SW 1271 (cell line): ENCODE measurements at places on chromosomes 6 and 20.
A peak's percentile ranks its signal among the peaks of the same experiment; 100 is the strongest.

DNA sequence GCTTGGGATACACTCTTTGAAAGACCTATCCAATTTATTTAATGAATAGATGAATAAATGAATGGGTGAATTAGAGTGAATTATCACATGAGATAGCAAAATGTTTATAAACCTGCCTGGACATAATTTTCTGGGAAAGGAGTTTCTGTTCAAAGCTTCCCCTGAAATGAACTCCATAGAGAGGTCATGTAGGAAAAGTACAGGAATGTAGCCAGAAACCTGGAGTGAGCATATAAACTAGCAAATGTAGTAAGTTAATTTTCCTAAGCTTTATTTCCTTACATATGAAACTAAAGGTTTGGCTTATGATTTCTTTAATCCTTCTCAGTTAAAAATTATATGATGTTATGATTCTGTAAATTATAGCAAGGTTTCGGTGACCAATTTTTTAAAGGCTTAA, 380.3 kb upstream of the RSPO3 start:
- no peak for DNase-seq

- no peak for DNase-seq
Measured at GRCh38 chr6:166853371-166854325, 102.7 kb downstream of the RNASET2 start.

DNA sequence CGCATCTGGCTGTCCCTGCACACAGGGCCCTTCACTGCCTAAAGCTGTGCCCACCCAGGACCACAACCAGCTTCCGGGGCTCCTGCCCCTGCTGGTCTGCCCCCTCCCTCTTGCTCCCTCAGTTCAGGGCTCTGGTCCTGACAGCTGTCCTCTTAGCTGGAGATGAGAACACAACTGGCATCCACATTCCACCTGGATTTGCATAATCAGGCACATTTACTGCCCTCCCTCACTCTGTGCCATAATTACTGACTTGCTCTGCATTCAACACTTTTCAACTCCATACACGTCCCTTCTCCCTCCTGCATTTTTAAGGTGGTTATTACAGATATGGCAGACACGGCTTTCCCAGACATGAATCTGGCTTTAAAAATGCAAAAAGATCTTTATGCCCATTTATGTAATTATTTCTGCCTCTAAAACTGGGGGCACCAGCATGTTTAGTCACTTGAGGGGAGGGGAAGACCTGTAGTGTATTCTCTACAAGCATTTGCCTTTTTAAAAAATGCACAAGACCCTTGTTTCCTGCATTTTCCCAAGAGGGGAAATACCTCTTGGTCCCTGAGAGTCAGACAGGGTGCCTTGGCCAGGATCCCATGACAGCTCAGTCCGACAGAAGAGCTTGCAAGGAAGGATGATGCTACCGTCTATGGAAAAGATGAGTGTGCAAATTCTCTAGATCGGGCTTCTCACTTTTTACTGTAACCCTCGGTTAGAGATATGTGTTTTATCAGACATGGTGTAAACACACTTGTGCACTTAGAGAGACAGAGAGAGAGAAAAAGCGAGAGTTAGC, 401.8 kb downstream of the PREX1 start:
- DNase-seq = no peak

DNA sequence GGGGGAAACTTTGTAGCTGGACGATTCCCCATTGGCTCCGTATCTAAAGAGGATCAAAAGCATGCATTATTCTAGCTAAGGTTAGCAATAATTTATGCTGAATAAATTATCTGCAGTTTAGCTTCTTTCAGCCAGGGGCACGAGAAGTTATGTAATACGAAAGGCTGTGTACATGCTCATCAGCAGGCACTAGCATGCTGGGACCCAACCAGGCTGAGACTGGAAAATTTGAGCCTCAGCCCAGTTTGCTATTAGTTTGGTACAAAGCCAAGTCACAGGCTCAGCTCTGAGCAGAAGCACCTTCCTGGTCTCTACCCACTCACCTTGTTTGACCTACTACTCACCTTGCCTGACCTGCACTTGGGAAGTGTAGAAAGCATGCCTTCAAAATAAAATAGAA, 328.1 kb upstream of the ARID1B start:
- DNase-seq = no peak

DNA sequence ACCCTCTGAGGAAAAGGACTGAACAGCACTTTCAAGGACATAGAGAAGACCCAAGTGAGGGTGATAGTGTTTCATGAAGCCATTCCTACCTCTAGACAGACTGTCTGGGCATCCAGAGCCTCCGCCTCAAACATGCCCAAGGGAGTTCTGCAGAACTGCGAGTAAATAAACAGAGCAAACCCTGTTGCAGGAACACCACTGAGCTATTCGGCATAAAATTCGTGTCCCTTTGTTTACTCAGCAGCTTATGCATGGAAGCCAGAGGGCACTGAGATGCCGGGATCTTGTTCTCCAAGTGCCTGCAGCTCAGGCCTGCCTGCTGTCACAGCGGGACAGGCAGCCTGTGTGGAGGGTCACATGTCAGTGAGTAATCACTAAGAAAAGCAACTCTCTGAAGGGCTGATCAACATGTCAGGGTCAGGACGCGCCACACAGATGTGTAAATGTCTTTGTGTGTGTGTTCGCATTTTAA, 164.9 kb upstream of the HEY2 start:
- no peak for DNase-seq

DNA sequence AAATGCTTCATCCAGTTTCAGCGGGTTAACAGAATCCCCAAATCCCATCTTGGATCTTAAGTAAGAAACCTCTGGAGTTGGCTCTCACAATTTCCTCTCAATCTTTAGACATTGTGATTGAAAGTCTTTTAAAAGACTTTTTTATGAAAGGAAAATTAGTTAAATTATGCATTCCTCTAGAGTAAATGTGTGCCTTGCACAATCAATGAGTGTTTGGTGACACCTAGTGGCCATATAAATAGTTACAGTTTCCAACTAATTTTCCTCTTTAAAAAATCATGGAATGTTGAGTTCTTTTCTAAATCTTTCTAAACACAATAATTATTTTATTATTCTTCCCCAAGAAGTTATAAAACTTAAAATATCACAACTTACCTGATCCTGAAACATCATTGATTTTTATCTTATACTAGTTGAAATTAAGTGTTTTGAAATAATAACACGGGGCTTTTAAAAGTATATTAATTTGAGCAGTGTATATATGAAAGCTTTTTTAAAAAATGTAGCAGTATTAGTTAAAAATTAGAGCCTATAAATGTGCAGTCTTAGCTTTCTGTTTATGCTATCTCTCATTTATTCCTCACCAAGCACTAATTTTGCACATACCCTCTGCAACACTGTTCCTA, 66.4 kb downstream of the PKHD1 start:
- no peak for DNase-seq

GRCh38 chr6:133555685-133556084, 314.5 kb downstream of the EYA4 start:
- DNase-seq = no peak

DNA sequence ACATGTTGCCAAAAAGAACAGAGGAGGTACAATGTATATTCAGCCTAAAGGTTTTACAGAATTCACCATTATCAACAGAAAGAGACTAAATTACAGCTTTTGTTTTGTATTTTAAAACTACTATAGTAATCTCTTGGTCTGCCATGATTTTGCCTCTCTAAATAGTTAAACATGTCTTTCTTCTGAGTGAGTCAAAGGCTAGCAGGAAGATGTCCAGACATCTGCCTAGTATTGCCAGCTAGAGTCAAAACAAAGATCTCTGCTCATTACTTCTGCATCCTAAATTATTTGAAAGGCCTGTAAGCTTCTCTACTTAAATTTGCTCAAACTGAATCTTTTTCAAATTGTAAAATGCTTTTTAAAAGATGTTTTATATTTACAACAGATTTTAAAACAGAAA, 8.8 kb downstream of the ASF1A start:
- no peak for DNase-seq

DNA sequence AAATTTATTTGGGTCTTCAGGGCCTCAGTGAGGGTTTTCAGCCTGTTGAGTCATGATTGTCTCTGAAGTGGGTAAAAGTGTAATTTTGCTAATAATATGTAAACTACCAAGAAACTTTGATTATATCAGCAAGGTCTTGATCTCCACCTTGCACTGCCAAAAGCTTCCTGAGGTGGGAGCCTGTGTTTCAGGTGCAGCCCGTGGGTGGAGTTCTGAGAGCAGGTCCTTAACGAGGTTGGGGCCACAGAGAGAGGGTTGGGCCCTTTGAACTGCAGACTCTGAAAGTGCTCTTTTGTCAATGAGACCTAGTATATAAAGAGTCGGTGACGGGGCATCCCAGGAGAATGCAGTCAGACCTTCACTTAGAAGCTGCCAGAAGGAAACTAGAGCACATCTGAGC, 129.7 kb upstream of the MAP3K4 start:
- no peak for DNase-seq

GRCh38 chr20:63291811-63292210, 1.2 kb upstream of the COL20A1 start:
- no peak for DNase-seq

DNA sequence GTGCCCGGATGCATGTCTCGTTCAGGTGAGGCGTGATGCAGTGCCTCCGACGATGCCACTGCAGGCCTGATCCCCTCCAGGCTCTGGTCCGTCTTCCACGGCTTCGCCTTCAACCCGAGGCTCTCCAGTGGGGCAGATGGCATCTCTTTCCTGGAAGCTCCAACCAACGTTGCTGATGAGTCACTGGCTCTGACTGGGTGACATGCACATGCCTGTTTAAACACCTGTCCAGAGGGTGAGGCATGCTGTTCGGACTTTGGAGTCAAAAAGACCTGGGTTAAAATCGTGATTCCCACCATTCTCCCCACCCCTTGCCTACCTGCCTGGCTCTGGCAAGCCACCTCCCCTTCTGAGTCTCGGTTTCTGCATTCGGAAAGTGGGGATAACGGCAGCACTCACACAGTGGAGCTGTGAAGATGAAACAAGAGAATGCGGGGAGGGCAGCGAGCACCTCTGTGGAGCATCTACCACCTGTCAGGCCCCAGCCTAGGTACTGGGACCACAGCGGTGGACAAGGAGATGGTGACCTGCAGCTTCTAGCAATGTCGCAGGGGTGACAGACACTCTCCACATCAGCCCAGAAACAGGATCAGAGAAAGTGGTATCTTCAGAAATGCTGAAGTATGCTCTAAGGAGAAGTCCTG, 8.5 kb upstream of the EDN3 start:
- no peak for DNase-seq

GRCh38 chr6:44651604-44652003, 264.1 kb downstream of the CDC5L start:
- DNase-seq = no peak

DNA sequence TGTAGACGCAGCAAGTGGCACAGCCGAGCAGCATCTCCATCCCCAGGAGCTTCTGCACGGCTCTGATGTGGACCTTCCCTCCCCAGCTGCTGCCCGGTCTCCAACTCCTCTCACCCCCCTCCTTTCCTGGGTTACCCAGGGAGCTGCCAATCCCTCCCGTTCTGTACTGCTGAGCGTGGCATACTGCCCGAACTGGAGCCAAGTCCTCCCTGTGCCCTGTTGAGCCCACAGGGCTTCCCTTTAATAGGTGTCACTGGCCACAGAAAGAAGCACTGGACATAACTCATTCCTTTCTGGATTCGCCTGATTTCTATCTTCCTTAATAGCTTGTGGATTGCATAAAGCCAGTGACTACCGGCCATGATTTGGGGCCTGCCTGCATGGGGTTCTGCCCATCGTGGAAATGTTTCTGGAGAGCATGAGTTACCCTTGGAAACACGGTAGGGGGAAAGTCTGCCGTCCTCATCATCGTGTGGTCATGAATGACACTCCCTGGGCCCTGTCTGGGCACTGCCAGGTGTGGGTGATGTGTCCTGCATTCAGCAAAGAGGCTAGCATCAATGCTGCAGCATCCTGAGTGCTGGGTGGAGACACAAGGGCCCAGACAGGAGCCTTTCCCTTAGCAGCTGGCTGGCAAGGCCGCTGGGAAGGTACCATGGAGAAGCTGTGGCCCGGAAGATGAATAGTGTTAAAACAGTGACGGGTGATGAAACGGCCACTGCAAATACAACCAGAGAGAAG, 189.7 kb downstream of the SYNDIG1 start:
- no peak for DNase-seq

DNA sequence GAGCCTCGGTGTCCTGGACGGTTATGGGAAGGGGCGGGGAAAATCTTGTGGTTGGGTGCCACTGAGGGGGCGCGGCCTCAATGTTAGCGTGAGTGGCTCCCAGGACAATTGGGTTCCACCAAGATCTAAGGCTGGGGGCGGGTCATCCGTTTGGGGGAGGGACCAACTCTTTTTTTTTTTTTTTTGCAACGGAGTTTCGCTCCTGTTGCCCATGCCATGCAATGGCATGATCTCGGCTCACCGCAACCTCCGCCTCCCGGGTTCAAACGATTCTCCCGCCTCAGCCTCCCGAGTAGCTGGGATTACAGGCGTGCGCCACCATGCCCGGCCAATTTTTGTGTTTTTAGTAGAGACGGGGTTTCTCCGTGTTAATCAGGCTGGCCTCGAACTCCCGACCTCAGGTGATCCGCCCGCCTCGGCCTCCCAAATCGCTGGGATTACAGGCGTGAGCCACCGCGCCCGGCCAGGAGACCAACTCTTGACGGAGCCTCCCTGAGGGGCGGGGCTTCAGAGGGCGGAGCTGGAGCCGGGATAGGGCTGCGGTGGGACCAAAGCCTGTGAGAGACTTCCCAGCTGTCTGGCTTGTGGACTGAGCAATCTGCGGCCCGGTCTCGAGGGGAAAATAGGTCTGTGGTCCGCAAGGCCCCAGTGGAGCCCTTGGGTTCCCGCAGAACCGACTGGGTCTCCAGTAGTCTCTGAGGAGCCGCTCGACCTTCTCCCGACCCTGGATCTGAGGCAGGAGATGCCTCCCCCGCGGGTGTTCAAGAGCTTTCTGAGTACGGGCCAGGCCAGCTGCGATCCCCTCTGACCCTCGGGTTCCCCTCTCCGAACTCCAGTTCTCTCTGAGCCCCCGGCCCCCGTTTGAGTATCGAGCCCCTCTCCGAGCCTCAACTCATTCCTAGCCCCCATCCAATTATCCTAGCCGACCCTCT, 1.1 kb downstream of the SPAG4 start:
- DNase-seq = peak; percentile 95

DNA sequence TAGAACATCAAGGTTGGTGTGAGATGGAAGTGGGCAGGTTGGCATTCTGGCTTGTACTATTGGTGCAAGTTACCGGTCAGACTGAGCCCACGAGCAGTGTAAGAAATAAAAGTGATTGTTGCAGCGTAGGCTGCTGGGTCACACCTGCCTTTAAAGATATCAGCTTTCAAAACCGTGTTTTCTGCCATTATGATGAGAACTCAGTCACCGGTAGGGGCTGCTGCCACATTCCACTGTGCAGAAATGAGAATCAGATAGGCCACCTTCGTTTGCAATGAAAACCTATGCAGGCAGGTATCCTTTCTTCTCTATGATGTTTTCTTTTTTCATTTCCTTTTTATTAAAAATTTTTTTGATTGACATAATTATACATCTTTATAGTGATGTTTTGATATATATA, 168.5 kb downstream of the MYLK4 start:
- no peak for DNase-seq

GRCh38 chr6:15409301-15410125, 163.6 kb downstream of the JARID2 start:
- no peak for DNase-seq

- no peak for DNase-seq
Measured at GRCh38 chr6:70210462-70210861, 92.4 kb downstream of the COL9A1 start.
